Stimulated activated CD8-positive, alpha-beta memory T cell treated with anti-CD3 and anti-CD28 coated beads, Interleukin-4, amount 100 ng/mL, for 1 hour (primary cell): ENCODE measurements at places on chromosomes 3 and 15.
A peak's percentile ranks its signal among the peaks of the same experiment; 100 is the strongest.

DNA sequence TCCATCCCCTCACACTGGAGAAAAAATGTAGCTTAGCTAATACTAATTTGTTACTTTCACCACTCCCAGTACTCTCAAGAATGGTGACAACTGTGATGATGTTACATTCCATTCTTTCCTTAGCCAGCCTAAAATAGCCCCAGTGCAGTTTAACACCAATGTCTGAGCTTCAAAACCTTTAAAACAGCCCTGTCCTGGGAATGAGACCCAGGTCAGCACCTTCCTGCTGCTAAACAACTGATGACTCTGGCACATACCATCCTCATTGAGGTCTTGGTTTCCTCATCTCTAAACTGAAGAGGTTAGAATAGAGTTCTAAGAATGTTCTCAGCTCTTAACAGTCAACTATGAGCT lies 3.8 kb downstream of the SCAMP2 start:
- DNase-seq, result no peak

- no peak for DNase-seq
These were observed 102.5 kb upstream of the UNC13C start for GRCh38 chr15:53875711-53876110.

- no peak for DNase-seq
These were observed 11.7 kb downstream of the NKTR start for GRCh38 chr3:42612217-42612616.

DNA sequence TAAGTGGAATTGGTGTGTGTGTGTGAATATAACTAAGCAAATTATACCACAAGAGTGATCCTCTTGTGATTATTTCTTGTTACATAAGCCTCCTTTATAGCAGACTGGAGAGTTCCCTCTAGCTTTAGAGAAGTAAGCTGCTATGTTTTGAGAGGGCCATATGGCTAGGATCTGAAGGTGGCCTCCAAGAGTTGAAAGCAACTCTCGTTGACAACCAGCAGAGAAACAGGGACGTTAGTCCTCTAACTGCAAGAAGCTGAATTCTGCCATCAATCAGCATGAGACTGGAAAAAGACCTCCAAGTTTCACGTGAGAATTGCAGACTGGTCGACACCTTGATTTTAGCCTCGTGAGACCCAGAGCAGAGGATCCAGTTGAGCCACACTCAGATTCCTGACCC lies 278.5 kb upstream of the ZNF717 start:
- DNase-seq, result no peak

DNA sequence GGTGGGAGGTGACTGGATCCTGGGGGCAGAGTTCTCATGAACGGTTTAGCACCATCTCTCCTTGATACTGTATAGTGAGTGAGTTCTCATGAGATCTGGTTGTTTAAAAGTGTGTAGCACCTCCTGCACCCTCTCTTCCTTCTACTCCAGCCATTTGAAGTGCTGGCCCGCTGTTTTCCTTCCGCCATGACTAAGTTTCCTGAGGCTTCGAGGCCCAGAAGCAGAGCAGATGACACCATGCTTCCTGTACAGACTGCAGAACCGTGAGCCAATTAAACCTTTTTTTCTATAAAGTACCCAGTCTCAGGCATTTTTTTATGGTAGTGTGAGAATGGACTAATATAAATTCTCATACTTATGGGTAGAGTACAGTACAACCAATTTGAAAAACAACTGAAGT lies 123.6 kb upstream of the BHLHE40 start:
- DNase-seq, result no peak

DNA sequence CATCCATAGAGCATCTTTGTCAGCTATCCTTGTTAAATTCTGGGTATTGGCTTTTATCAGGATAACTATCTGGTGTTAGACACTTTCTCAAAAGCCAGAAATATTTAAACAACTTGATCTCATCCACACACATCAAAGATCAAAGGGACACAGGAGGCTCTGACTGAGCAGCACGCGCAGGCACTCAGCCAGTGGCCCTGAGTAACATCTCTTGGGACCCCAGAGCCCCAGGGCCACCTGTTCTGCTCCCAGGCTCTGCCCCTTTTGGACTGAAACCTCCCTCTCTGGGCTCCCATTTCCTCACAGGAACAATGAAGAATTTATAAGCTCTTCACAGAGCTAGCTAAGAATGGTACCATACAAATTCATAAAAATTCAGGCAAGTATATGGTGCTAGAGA lies 16.1 kb downstream of the ATP10A start:
- no peak for DNase-seq

DNA sequence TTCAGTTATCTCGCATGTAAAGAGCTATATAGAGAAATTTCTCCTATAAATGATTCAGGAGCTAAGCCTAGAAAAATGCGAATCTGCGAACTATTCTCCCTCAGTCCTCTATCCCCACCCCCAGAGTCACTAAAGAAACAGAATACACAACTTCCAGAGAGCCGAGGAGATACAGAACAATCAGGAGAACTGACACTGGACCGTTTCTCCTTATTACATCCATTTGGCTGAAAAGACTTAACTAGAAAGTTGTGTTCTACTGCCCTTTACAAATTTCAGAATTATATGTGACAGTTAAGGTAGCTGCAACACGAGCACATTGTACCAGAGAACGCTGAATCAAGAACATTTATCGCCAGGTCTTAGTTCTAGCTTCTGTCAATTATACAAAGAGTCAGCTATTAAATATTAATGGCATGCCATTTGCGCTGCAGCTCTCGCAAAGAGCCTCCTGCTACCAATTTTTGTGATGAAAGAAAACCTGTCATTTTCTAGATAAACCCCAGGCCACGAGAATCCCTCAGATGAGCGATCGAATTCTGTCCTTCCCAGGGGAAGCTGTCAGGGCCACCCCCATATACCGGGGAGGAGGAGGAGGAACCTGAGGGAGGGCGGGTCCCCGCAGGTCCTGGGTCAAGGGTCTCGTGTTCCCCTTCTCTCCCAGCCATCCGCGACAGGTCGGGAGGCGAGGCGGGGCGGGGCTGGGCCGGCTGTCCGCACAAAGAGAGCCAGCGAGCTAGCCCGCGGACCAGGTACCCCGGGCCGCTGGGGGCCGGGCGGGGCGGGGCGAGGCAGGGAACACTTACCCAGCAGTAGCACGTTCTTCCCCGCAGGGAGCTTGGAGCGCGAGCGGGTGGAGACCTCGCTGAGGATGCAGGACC lies 878 bp downstream of the DYNC1LI1 start:
- peak; percentile 1 for DNase-seq

DNA sequence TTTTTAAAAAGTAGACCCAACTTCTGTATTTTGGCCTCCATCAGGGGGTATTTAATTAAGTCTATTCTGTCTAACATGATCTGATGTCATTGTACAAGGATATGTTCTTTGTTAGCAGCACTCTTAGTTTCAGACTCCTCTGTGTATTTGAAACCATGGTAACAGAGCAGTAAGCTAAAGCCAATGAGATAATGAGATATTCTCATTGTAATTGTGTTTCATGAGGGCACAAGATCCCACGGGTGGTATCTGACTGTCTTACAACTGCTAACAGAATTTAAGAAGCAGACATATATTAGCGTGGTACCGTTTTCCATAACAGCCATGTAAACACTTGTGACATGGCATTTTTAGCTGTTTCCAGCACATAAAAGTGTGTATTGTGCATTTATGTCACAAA lies 251.2 kb upstream of the VEPH1 start:
- no peak for DNase-seq

- no peak for DNase-seq
These were observed 219.9 kb downstream of the TCF12 start for GRCh38 chr15:57138349-57138788.

DNA sequence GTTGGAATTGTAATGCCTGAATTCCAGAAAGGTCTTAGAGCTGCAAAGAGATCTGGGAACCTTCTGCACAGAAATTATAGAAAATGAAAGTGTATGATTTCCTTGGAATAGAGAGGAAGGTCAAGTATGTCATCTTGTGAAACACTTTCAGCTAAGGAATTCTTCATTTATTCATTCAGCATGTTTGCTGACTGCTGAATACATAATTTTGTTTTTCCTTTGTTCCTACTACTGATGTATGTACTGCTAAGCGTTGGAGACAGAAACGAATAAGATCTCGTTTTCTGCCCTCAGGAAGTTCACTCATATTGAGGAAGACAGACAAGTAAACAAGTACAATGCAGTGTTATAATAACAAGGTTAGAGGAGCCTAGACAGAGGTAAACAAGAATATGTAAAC lies 14.3 kb upstream of the IL20RB start:
- no peak for DNase-seq

- no peak for DNase-seq
These were observed 15.0 kb downstream of the SEMA3G start for GRCh38 chr3:52429779-52430415.

- DNase-seq, result no peak
These were observed 52.3 kb upstream of the ADAMTS9 start for GRCh38 chr3:64739971-64740631.

DNA sequence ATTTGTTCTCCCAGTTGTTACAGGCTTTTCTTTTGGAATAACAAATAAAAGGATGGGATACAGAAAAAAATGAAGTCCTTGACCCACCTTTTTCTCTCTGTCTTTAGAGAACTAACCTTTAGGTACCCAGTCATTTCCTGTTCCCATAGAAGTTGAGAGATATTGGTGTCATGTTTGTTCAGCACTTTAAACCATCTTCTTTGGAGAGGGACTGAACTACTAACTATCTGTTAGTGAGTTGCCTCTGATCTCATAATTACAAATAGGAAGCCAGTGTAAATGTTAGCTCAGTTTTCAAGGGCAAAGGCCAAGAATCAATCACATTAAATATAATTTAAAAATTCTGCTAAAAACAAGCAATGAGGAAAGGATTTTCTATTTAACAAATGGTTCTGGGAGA lies 72.9 kb upstream of the DCBLD2 start:
- no peak for DNase-seq

GRCh38 chr15:100930306-100930848 lies 11.2 kb downstream of the LRRK1 start:
- no peak for DNase-seq

GRCh38 chr15:28920781-28921331 lies 35.1 kb downstream of the APBA2 start:
- DNase-seq, result no peak

- DNase-seq, result no peak
These were observed 7.7 kb downstream of the BCL6 start for GRCh38 chr3:187737368-187738070.

GRCh38 chr3:46717447-46718231 lies at the start of gene PRSS50:
Gene PRSS50, minus strand, starts transcription at chr3:46717869. Its CDS starts 45 bp downstream, at chr3:46717824.
- DNase-seq, result no peak

GRCh38 chr3:128597900-128598299 lies 52.7 kb downstream of the RPN1 start:
- no peak for DNase-seq

DNA sequence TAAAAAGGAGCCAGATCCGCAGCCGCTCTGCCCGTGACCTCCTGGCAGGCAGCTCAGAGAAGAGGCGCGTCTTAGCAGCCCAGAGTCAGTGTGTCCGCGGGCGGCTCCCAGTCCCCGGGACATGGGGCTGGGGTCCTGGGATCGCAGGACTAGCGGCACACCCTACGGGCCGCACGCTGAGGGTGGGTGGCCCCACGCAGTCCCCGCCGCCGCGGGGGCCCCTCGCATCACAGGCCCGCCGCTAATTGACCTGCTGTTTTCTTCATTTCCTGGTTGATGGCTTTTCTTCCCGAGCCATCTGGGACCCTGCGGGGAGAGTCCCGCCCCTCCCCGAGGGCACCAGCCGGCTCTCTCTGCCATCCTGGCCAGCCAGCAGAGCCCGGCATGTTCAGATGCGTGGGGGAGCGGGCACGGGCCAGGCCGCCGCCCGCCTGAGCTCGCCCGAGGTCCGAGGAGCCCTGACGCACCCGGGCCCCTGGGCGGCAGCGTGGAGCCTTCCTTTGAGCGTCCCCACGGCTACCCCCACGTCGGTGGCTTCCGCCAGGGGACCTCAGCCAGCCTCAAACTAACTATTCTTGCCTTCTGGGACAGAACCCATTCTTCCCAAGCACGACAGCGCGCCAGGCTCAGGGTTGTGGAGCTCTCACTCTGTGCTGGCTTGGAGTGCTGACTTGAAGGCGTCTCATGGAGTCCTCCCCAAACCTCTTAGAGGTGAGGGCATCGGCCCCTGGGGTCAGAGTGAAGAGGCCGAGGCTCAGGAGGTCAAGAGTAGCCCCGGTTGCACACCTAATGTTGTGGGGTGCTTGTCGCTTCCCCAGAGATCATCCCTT lies 34.6 kb upstream of the CACNA2D3 start:
- DNase-seq, result no peak

GRCh38 chr15:82139823-82140268 lies 94.0 kb upstream of the MEX3B start:
- no peak for DNase-seq

DNA sequence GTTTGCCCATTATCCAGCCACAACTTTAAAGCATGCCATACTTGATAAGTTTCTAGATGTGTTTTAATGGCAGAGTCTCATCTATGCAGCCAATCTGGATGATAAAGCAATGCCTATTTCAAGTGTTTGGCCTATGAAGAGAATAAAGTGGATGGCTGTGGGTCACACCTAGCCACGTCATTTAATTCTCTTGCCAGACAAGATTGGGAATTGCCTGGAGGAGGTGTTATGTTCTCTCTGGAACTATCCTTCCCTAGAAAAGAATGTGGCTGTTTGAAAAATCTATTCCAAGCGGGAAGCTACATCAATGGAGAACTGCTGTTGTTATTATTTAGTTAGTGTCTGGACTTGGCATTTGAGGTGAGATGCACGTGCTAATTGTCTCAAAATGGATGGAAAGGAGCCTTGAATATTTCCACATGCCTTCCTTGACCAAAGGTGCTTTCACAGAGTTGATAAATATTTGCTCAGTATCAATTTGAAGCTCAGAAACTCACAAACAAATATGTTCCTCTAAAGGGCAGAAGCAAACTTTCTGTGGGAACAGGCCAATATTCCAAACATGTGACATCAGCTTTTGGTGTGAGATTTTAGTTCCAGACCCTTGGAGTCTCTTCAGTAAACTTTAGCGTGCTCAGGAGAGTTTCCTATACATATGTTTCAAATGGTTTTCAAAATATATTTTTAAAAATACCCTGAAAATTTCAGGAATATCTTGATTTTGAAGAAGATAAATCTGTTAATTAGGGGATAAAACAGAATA lies 510.6 kb upstream of the SGO1 start:
- DNase-seq, result no peak

GRCh38 chr15:58762731-58763130 lies 8.4 kb upstream of the MINDY2 start:
- no peak for DNase-seq

DNA sequence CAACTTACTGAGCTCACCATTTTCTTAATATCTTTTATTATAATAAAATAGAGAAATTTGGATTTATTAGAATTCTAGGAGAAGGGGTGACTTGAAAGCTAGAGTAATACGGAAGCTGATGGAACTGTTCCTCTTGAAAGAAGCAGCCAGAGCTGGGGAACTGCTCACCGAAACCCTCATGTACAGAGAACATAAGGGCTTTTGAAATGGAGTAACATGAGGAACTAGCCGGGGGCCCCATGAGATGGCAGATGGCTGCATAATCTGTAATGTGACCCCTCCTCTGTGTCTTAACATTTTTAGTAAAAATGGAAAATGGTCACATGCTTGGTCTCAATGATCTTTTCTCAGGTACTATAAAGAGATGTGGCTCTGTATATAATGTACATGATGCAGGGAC lies 15.7 kb upstream of the DYNC1LI1 start:
- no peak for DNase-seq
